Left ventricle myocardium superior (tissue), 1 donor: ENCODE measurements at places on chromosomes 2 and 18. TPM values are rescaled to one million over a fixed set of nuclear protein-coding genes. Genes with fewer than 3 reads are reported as not detected.

DNA sequence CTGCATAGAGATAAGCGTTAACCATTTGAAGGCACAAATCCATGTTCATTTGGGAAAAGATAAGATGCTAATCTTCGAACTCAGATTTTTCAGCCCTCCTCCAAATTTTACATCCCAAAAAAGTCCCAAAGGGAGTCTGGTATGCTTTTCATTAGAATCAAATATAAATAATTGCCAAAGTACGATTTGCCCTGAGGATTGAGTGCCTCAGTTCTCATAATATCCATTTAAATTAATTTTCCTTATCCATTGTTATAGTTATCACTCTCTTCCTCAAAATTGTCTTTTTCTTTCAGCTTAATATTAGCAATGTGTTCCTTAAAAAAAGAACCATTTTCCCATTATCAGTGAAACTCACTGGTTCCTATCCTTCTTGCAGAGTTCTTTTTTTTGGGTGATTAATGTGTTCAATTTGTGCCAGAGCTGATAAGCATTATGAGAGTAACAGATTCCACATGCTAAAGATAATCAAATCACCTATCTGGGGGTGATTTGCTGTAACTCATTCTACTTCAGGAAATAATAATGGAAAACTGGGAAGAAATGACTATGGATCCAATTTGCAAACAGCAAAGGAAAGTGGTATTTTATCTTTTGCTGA lies 686 bp downstream of the HNMT start:
- no peak for DNase-seq

DNA sequence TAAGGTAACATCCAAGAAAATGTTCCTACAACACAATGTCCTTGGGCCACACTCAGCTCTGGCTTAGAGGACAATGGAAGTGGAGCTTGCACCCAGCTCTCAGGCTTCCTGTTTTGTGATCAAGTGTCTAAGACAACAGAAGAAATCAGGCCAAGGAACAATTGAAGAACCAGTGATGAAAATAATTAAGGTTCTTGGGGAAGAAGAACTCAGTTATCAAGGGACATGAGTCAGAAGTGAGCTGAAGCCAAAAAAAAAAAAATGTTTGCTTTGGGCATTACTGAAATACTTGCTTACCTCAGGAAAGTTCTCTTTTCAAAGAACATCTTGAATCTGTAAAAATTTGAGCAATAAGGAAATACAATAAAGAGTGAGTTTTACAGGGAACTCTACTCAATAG lies 299.0 kb downstream of the FBXO15 start:
- DNase-seq, result no peak

DNA sequence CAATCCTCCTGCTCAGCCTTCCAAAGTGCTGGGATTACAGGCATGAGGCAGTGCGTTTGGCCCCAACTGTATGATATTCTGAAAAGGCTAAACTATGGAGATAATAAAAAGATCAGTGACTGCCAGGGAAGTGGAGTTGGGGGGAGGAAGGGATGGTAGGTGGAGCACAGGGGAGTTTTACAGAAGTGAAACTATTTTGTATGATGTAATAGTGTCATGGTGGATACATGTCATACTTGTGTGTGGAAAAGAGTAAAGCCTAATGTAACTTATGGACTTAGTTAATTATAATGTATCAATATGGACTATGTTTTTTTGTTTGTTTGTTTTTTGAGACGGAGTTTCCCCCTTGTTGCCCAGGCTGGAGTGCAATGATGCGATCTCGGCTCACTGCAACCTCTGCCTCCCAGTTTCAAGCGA lies 2.9 kb upstream of the GGCX start:
- no peak for DNase-seq

IL36G gene
- total RNA-seq, result not detected

TMEM169 gene
- total RNA-seq, result 0.15 TPM

THSD7B gene
- 0.45 TPM for total RNA-seq
